Dorsolateral prefrontal cortex (tissue), 122 donors: ENCODE measurements at places on chromosomes 7 and 10.

- DNase-seq = no peak
These were observed 25.4 kb downstream of the RBM33 start for GRCh38 chr7:155669717-155670505.

GRCh38 chr7:131072505-131073091 lies 255.1 kb upstream of the MKLN1 start:
- DNase-seq = no peak

GRCh38 chr7:92732316-92733036 lies 103.9 kb downstream of the CDK6 start:
- no peak for DNase-seq

DNA sequence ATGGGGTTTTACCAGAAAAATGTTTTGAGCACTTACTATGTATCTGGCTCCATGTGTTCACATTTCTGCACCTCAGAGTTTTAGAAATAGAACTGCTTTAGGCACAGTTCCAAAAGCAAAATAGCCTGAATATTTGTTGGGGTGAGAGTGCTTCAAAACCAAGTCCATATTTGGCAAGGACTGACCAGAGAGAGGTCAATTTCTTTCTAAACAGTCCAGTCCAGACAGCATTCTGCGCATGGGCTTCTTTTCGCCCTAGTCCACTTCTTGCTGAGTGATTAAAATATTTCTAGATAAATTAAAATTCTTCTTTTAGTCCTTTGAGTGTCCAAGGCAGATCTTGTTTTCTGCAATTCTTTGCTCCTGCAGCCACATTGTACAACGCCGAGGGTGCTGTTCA lies 427.0 kb downstream of the PHTF2 start:
- DNase-seq = no peak
